ENCODE measurements at places on chromosomes 6 and 20.
A peak's percentile ranks its signal among the peaks of the same experiment; 100 is the strongest.

- peak; percentile 66 for DNase-seq
Measured at GRCh38 chr20:45823949-45824835, 2.9 kb downstream of the TNNC2 start.

DNA sequence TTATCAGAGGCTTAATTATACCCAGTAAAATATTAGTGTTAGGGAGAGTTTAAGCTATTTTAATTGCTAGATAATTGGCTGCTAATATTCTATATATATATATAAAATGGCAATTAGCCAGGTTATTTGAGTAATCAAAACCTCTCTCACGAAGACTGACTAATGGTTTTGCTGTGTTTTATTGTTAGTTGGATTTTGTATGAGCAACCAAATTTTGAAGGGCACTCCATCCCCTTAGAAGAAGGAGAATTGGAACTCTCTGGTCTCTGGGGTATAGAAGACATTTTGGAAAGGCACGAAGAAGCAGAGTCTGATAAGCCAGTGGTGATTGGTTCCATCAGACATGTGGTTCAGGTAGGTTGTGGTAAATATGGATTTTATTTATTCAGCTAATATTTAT is 102.2 kb downstream of the RTN4IP1 start:
- no peak for DNase-seq

GRCh38 chr20:36950414-36951197 is 902 bp downstream of the SAMHD1 start:
- DNase-seq, result peak; percentile 58

DNA sequence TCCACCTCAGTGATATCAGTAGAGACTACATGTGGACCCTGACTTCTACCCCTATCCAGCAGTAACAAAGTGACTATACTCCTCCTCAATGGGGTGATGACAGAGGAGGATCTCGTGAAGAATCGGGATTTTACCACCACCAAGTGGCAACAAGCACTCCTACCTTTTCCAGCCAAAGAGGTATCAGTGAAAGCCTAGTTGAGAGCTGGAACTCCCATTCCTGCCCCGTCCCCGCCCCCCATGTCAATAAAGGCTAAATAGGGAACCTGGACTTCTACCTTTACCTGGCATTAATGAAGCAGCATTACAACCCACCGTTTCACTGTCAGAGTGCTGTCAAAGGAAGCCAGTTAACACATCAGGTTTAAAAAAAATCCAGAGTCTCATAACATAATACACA is 45.3 kb downstream of the RNF24 start:
- DNase-seq, result no peak

- no peak for DNase-seq
Measured at GRCh38 chr6:122704066-122704465, 75.5 kb upstream of the FABP7 start.

- DNase-seq, result no peak
Measured at GRCh38 chr20:9808166-9808565, 30.7 kb downstream of the PAK5 start.

DNA sequence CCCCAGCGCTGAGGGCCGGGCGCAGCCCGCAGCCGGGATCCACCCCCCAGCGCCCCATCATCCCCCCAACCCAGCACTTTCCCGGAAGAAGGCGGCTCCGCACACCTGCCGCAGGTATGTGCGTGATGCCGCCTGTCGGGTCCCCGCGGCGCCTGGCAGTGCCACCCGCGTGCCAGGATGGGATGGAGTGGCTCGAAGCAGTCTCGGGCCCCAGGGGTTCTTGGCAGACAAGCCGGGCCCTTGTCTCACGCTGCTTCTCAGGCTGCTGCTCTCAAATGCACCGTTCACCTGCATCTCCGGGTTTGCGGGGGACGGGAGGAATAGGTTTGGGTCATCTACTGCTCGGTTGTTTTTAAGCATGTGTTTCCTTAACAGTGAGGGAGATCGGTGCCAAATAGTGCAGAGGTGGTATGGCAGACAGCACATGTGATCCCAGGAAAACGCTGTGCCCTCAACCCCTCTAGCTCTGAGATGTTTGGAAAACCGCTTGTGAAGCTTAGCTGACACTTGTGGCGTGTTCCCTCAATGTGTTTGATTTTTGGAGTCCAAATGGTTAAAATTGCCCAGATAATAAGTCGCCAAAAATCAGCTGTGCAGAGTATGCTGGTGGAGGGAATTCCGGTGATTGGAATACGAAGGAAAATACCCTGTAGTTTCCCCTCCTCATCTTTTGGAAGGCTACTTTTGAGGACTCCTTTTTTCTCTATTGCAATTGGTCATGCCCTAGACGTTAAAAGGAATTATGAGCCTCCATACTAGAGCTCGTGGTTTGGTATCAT is 926 bp downstream of the MYLIP start:
- DNase-seq, result peak; percentile 55

DNA sequence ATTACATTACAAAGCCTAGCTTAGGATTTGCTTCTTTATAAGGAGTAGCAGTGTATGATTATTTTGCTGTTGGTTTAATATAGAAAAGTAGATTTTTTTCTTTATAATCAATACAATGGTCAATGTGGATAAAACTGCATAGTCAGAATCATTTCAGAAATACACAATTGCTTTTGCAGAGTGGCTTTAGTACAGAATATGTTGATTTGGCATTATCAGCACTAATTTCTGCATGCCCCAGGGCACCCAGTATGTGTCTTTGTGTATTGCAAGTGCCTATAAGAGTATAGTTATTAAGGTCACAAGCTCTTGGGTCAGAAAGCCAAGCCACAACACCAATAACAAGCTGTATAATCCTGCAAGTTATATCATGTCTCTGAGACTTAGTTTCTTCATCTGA is 258.4 kb downstream of the PLCB1 start:
- DNase-seq, result no peak

DNA sequence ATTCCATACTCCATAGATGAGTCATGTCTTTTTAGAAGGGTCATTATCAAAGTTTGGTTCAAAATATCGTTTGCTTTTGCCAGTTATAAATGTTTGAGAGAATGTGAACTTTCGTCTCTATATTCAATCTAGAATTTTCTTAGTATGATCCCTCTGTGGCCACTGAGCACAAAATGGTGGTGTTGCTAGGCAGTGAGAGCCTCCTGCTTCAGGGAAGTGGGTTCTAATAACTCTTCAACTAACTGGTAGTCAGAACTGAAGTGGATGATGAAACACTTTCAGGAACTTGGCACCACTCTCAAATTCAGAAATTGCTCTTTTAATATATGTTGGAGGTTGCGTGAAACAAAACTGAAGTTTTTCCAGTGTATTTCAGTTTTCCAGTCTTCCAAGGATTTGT is 125.0 kb upstream of the DOK5 start:
- no peak for DNase-seq

GRCh38 chr20:2108987-2109386 is 7.4 kb downstream of the STK35 start:
- no peak for DNase-seq
